Anterior cingulate cortex (tissue), 58 donors: ENCODE measurements at places on chromosomes 4 and X.

GRCh38 chrX:110836982-110837381, 41.4 kb upstream of the CHRDL1 start:
- no peak for DNase-seq

- DNase-seq = peak; percentile 0
Measured at GRCh38 chrX:40780082-40780481, 44.7 kb upstream of the MED14 start.

GRCh38 chr4:12519426-12519825, 964.7 kb downstream of the RAB28 start:
- DNase-seq = no peak

DNA sequence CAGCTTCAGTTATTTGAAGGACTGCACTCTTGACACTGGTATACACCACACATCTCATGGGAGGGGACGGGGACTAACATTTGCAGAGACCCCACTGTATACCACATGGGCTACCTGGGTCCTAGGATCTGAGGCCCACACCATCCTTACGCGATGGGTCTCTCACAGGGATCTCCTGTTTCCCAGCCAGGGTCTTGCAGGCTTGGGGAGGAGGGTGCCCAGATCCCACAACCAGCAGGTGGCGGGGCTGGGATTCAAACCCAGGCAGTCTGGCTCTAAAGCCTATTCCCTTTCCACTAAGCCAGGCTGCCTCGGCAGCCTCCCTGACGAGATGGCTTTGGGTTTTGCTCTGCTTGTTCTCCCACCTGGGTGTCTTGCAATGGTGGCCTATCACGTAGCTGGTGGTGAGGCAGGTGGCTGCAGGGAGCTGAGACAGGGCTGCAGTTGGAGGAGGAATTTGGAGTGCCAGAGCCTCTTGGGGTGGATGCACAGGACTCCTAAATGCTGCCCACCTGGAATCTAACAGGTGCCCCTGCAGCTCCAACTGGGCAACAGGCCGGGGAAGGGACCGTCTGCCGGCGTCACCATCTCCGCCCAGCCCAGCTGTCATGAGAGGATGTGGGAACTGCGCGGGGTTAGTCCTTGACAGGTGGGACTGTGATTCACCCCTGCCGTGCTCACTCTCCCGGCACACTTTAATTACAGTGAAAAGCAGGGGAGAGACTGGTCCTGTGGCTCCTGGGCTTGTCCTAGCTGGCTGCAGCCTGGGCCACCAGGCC, 110.7 kb downstream of the PSAPL1 start:
- no peak for DNase-seq

GRCh38 chr4:77821775-77822174, 2.6 kb upstream of the CNOT6L start:
- DNase-seq = no peak

DNA sequence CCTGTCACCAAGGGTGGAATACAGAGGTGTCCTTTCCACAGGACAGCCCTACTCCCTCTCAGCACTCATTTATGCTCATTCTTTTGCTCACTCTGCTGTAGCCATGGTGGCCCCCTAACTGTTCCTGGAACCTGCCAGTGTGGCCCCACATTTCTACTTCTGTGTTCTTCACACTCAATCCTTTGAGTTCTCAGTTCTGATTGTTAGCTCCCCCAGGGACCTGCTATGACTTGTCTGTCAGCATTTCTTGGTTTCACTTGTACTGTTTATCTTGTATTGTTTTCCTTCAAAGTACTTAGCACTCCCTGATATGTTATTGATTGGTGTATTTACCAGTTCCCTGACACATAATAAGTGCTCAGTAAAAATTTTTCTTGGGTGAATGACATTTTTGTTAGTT, 14.9 kb downstream of the VBP1 start:
- DNase-seq = no peak

GRCh38 chrX:40459571-40460158, 121.1 kb upstream of the ATP6AP2 start:
- no peak for DNase-seq

GRCh38 chr4:122052677-122053076, 99.5 kb upstream of the BLTP1 start:
- DNase-seq = no peak

GRCh38 chr4:124181039-124181438, 531.5 kb downstream of the ANKRD50 start:
- no peak for DNase-seq

DNA sequence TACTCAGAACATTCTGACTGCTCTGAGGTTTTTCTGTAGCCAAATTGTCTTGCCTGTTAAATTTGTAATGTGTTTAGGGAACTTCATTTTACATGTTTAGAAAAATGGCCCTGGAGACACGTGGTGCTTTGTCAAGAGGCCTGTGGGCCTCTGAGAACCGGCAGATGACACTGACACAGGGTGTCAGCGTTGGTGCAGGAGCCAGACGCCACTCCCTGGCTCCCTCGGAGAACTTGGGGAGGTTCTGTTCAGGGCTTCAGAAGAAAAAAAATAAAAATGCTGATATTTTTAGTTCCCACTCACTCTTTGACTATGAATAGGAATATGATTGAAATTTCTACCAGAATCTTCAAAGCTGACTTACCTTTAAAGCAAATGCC, 190.9 kb upstream of the GATB start:
- DNase-seq = no peak

DNA sequence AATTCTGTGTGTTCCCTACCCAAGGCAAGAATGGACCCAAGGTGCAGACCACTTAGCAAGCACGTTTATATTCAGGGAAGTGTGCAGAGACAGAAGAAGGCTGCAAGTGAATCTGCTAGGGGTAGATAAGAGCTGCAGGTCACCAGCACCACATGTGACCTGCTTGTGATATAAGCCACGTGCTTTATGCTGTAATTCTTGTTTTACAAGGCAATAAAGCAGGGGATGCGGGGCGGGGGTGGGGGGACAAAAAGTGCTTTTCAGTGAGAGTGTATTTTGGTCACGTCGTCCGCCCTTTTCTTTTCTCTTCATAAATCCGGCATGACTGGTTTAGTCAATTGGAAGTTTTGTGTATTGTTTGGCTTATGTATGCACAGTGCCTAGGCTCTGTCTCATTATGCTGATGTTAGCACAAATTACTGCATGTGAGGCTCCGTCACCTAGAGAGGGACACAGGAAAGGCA, 192.7 kb downstream of the RBMX2 start:
- DNase-seq = no peak

DNA sequence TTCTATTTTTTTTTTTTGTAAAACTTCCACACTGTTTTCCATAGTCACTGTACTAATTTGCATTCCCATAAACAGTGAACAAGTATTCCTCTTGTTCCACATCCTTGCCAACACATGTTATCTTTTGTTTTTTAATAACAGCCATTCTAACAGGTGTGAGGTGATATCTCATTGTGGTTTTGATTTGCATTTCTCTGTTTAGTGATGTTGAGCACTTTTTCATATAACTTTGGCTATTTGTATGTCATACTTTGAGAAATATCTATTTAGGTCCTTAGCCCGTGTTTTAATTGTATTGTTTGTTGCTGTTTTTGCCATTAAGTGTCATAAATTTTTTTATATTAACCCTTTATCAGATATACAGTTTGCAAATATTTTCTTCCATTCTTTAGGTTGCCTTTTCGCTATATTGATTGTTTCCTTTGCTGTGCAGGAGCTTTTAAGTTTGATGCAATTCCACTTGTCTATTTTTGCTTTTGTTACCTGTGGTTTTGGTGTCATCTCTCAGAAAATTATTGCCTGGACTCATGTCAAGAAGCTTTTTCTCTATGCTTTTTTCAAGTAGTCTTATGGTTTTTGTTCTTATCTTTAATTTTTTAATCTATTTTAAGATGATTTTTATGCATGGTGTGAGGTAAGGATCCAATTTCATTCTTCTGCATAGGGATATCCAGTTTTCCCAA, 27.9 kb upstream of the NDNF start:
- no peak for DNase-seq

DNA sequence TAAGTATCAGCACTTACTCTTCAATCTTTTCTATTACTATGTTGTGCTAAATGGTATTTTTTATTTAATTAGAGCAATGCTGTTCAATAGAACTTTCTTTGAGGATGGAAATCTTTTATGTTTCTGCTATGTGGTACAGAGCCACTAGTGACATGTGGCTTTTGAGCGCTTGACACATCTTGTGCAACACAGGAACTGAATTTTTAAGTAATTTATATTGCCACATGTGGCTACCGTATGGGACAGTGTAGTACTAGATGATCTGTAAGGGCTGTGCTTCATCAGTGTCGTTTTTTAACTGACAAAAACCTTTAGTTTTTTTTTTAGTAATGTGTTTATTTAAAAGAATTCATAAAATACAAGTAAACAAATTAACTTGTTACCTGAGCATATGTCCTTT, 22.4 kb downstream of the HPRT1 start:
- no peak for DNase-seq

DNA sequence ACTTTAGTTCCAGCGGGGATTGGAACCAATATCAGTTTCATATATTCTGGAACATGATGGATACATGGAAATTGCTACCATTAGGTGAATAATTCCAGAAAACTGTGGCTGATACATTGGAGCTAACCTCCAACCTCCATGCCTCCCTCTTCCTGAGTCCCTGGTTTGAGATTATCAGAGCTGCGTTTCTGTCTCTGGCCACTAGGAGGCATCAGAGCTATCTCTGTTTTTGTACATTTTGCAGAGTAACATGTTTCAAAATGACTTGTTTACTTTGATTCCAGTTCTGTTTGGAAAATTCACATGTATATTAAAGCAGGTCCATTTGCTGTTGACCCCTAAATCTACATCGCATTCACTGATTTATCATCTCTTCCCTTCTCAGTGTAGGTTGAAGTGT, 2.4 kb upstream of the RAB40AL start:
- no peak for DNase-seq

- DNase-seq = no peak
Measured at GRCh38 chrX:50978920-50979682, 68.6 kb downstream of the BMP15 start.

DNA sequence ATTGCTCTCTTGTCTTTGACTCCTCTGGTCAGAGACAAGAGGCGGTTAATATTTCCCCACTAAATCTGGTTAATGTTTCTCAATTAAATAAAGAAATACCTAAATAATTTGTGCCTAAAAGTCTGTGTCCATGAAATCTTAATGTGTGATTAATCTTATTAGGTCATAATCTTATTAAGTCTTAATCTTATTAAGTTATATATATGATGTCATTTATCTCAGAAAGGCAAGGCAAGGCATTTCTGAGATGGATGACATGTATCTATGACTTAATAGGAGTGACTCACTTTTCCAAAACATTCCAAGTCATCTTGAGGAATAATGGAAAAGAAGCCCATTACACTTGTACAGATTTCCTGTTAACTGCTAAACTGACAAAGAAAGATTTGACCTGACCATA, 74.7 kb downstream of the TRAM1L1 start:
- no peak for DNase-seq

GRCh38 chr4:8019396-8020365, 80.0 kb upstream of the AFAP1 start:
- DNase-seq = no peak

- no peak for DNase-seq
Measured at GRCh38 chr4:1910643-1911042, 39.5 kb downstream of the NSD2 start.

GRCh38 chrX:73562458-73562857, 539 bp upstream of the CHIC1 start:
- DNase-seq = no peak

DNA sequence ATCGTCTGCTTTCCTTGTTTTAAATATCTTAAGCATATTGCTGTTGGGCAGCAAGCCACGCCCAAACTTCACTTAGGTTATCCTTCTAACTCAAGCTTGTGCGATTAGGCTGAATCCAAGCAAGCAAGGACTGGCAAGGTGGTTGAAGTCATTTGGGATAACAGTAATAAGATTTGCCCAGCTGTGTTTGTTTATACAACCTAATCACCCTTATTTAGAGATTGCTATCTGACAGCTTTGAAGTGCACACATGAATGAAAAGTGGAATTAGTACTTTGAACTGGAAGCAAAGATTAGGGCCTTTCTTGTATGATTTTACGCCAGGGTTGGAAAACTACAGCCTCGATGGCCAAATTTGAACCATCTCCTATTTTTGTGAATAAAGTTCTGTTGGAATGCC, 182.1 kb downstream of the ASB9 start:
- no peak for DNase-seq

DNA sequence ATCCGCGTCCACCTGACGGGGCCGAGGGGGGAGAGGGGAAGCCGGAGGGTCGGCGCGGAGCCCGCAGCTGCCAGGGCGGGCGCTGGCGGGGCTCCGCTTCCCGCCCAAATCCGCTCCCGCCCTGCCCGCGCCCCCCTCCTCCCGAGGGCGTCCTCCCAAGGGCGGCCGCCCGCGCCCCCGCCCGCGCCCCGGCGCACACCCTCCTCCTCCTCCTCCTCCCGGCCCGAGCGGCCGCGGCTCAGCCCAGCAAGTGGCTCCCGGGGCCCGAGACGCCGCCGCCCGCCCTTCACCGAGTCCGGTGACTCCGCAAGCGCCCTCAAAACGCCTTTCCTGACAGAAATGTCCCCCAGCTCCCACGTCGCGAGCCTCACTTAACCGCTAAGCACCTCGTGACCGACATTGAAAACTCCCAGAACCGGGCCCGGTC, 487 bp downstream of the HMGB2 start:
- DNase-seq = peak; percentile 40

- DNase-seq = no peak
Measured at GRCh38 chr4:152063621-152064240, 302.9 kb upstream of the GATB start.

DNA sequence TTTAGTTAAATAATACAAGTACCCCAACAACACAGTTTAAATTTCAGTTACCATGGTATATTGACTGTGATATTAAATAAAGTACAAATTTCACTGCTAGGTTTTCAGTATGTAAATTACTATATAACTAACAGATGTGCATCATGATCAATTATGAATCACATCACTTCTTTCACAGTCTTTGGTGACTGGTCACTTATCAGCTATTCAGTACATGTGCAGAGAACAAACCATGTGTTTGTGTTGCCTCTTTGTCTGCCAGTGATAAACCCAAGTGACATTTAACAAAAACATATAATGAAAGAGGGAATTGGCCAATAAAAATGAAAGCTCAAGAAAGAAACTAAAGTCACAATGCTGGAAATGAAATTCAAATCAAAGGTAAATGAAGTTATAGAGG, 249.3 kb downstream of the CHIC1 start:
- DNase-seq = no peak

DNA sequence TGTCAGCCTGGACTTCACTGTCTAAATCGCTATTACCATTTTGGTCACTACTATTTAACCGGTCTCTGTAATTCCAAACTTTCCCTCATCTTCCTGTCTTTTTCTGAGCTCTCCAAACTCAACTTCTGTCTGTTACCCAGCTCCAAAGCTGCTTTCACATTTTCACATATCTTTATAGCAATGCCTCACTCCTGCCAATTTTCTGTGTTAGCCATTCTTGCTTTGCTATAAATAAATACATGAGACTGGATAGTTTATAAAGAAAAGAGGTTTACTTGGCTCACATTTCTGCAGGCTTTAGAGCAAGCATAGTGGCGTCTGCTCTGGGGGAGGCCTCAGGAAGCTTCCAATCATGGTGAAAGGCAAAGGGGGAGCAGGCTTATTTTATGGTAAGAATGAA, 368.3 kb upstream of the GNPDA2 start:
- DNase-seq = no peak
